PC-3 (cell line): ENCODE measurements at places on chromosomes 6 and 20. TPM values are rescaled to one million over a fixed set of nuclear protein-coding genes. Genes with fewer than 3 reads are reported as not detected.

Gene DOK5
- not detected in 2 replicates for total RNA-seq

- H3K4me1 ChIP-seq: no peaks in the 10 kb centered on the region
- no peak overlapping the region for H3K27ac ChIP-seq
- no peaks in the 10 kb centered on the region for H3K36me3 ChIP-seq
- peaks cover 54% of the 10 kb centered on the region for H3K27me3 ChIP-seq
These were observed 129.1 kb downstream of the SLC24A3 start for GRCh38 chr20:19341348-19342053.

Gene PRDM13
- total RNA-seq: not detected in 2 replicates

Gene GPLD1
- 1.3 and 3.9 TPM in 2 replicates for total RNA-seq

Gene MATN4
- total RNA-seq: 0.33 TPM in 1 of 2 replicates, not detected in the other
